Body of pancreas (tissue), 4 donors: ENCODE measurements at places on chromosomes 4 and X. TPM values are rescaled to one million over a fixed set of nuclear protein-coding genes. Genes with fewer than 3 reads are reported as not detected.

Gene CNGA1
- total RNA-seq, result 1.8 TPM

Gene FGA
- total RNA-seq, result 1.0 TPM

Gene EDA
- 4.7 TPM for total RNA-seq

Gene MID1
- 4.9 TPM for total RNA-seq

Gene TAF7L
- not detected for total RNA-seq

Gene SPANXC
- total RNA-seq, result not detected

Gene FAAH2
- total RNA-seq, result 12.7 TPM

Gene FIP1L1
- total RNA-seq, result 48.1 TPM

Gene GCNA
- 3.6 TPM for total RNA-seq

Gene PAPSS1
- total RNA-seq, result 42.3 TPM

Gene HTR2C
- not detected for total RNA-seq

Gene KCTD8
- total RNA-seq, result 0.26 TPM
